ENCODE measurements at places on chromosomes 13 and 19.

DNA sequence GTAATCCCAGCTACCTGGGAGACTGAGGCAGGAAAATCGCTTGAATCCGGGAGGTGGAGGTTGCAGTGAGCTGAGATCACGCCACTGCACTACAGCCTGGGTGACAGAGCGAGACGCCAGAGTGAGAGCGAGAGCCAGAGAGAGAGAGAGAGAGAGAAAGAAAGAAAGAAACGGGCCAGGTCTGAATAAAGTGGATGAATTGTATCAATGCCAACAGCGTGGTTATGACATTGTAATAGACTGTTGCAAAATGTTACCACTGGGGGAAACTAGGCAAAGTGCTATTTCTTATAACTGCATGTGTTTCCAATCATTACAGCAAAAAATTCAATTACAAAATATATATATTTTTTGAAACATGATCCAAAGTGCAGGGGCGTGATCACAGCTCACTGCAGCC lies 11.8 kb upstream of the BTBD2 start:
- DNase-seq: no peak

DNA sequence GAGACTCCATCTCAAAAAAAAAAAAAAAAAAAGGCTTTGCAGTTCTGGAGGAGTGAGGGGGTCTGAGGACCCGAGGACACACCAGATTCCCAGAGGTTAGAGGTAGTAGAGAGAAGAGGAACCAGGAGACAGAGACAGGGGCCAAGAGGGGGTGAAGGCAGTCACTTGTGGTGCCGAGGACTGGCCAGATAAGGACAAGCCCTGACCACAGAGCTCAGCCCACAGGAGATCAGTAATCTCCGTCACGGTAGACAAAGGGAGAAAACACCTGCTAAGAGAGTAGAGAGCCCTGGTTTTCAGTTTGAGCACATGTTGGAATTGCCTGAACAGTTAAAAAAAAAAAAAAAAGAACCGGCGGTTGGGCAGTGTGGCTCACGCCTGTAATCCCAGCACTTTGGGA lies 1.7 kb upstream of the PRAM1 start:
- DNase-seq: no peak

DNA sequence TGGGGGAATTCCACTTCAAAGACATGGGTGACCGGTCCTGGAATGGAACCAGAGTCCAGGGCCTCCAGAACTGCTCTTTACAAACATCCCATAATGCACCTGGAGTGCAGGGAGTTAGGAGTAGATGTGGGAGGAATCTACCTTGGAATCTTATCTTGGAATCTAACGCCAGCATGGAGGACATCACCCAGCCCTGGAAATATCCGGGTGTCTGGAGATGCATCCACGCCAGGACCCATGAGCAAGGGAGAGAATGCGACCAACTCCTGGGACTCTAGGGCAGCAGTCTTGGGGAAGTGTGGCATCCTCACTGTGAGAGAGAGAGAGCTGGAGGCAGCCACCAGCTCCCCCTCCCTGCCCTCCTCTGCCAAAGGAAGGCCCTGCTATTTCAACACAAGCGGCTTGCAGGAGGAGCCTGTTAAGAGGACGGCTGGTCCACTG lies 211.8 kb downstream of the UQCRFS1 start:
- DNase-seq: no peak

GRCh38 chr13:95300625-95301182 lies 547 bp downstream of the ABCC4 start:
- DNase-seq: no peak

GRCh38 chr13:49374585-49375290 lies 69.1 kb downstream of the CAB39L start:
- no peak for DNase-seq

- no peak for DNase-seq
Measured at GRCh38 chr13:97561182-97561581, 127.2 kb downstream of the RAP2A start.

- no peak for DNase-seq
Measured at GRCh38 chr13:19185865-19186645, 4.4 kb upstream of the TUBA3C start.

- DNase-seq: no peak
Measured at GRCh38 chr13:26561651-26562511, 4.4 kb downstream of the WASF3 start.
